ENCODE measurements at places on chromosomes 5 and 9. TPM values are rescaled to one million over a fixed set of nuclear protein-coding genes. Genes with fewer than 3 reads are reported as not detected.

STKLD1 gene
- total RNA-seq: 0.61 TPM

CCL27 gene
- not detected for total RNA-seq

PROB1 gene
- 2.4 TPM for total RNA-seq

PHF24 gene
- under 0.01 TPM for total RNA-seq

ZDHHC21 gene
- 15.6 TPM for total RNA-seq

ENTPD2 gene
- total RNA-seq: not detected

GALNT10 gene
- total RNA-seq: 66.2 TPM

SPATA31D4 gene
- total RNA-seq: not detected

DMAC1 gene
- total RNA-seq: 4.9 TPM

CCIN gene
- 0.81 TPM for total RNA-seq

NR2F1 gene
- total RNA-seq: 25.5 TPM

WNT8A gene
- not detected for total RNA-seq

SIT1 gene
- total RNA-seq: not detected

ZBTB6 gene
- total RNA-seq: 19.3 TPM

ZNG1C gene
- 15.6 TPM for total RNA-seq

DDX46 gene
- 13.8 TPM for total RNA-seq

TMEM232 gene
- total RNA-seq: 1.6 TPM

KIF12 gene
- under 0.01 TPM for total RNA-seq

IL4 gene
- not detected for total RNA-seq

BARHL1 gene
- total RNA-seq: not detected

MEF2C gene
- 30.8 TPM for total RNA-seq

GADD45G gene
- 0.81 TPM for total RNA-seq

OGN gene
- total RNA-seq: 2.1 TPM

TBCA gene
- total RNA-seq: 49.2 TPM

TEK gene
- 0.73 TPM for total RNA-seq

PCDHB5 gene
- total RNA-seq: 1.2 TPM

PARP8 gene
- total RNA-seq: 11.1 TPM

RAB3C gene
- total RNA-seq: not detected

ARL14EPL gene
- total RNA-seq: 0.32 TPM

INSL4 gene
- total RNA-seq: not detected

SLC34A3 gene
- total RNA-seq: under 0.01 TPM

CMYA5 gene
- 2.4 TPM for total RNA-seq
